ENCODE measurements at places on chromosomes 11 and 22.

- DNase-seq, result no peak
These were observed 213.7 kb downstream of the TBC1D22A start for GRCh38 chr22:46976143-46976542.

DNA sequence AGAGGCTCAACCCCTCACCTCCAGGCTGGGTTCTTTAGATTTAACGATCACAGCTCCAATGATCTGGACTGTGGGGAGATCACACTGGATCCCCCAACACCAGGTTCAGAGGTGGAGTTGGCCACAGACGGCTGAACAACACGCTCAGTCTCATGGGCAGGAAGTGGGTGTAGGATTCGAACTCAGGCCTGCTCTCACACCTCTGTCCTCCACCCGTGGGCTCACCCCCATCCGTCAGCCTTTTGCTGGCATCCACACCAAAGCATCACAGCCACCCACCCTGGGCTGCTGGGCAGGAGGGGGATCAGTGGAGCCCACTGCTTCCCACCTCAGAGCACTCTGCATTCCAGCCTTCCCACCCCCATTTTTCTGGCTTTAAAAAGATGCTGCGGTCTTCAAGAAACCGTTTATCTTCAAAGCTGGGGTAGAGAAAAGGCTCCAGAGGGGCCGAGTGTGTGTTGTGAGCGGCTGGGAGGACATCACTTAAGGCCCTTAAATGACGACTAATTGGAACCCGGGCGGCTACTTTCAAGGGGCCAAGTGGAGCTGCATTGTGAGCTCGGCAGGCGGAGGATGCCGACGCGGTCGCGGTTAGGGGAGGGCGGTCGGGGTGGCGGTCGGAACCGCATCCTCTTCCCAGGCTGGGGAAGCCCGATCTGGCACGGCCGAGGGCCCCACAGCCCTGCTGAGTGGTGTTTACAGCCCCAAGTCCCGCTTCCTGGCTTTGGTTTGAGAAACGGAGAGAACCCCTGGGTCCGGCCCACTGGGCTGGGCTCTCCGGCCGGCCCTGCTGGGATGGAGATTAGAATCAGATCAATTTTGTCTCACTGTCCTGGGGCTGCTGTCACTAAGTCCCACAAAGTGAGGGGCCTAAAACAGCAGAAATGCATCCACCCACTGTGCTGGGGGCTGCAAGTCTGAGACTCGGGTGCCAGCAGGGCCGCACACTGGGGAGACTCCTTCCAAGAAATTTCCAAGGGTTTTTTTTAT is 15.9 kb upstream of the FGF3 start:
- no peak for DNase-seq

DNA sequence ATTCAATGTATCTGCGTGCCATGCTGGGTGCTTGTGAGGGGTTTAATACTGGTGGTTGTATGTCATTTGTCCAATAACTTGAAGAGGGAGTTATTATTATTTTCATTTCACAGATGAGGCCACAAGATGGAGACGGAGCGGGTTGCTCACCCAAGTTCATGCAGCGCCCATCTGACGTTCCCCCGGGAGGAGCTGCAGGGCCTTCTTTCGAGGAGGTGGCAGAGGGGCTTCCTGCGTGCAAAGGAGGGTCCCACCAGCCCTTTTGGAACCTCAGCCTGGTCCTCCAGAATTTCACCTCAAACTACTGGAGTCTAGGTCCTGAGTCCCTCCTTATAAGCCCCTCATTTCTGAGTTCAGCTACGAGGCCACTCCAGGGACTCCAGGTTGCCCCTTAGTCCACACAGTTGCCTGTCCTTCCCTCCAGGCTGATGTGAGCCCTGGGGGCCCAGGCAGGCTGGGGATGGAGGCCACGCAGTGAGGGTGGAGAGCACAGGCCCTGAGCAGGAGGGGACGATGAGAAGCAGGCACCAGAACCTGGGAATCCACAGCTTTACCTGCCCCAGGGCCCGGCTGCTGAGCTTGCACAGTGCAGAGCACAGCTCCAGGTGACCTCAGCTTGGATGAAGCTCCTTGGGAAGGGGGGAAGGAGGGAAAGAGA is 2.9 kb upstream of the VSIG10L2 start:
- no peak for DNase-seq

- no peak for DNase-seq
These were observed 81.5 kb upstream of the TP53AIP1 start for GRCh38 chr11:129023968-129024676.

DNA sequence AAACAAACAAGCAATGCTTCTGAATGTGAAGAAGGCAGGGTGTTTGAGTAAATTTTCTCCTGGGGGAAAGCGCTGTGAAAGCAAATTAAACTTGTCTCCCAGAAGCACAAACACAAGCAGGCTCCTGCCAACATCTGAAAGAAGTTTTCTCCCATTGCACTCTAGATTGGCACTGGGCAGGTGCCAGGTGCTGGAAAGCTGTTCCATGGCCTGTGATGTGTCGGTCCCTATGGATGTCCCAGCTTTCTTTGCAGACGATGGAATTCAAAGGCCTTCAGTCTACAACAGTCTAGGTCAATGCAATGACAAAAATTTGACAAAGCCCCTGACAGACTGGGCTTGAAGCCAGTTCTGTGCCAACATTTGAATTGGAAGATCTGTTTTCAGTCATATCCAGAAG is 246.1 kb upstream of the NARS2 start:
- DNase-seq, result no peak

- DNase-seq, result no peak
These were observed 11.6 kb downstream of the SREBF2 start for GRCh38 chr22:41844513-41844912.

DNA sequence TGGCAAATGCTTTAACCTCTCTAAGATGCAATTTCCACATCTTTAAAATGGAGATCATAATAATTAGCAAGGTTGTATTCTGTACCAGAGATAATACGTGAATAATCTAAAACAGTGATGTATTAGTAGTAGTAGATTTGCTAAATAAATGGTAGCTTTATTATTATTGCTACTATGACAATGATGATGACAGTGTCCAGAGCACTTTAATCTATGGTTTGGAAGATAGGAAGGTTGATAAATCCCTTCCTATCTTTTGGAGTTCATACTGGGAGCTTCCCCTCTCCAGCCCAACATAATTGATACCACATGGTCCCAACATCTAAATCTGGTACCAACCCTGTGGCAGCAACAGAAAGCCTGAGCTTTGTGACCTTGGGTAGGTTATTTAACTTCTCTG is 267.8 kb downstream of the FAT3 start:
- DNase-seq, result no peak

- DNase-seq, result no peak
These were observed 32.1 kb downstream of the CACNG2 start for GRCh38 chr22:36671404-36671803.

DNA sequence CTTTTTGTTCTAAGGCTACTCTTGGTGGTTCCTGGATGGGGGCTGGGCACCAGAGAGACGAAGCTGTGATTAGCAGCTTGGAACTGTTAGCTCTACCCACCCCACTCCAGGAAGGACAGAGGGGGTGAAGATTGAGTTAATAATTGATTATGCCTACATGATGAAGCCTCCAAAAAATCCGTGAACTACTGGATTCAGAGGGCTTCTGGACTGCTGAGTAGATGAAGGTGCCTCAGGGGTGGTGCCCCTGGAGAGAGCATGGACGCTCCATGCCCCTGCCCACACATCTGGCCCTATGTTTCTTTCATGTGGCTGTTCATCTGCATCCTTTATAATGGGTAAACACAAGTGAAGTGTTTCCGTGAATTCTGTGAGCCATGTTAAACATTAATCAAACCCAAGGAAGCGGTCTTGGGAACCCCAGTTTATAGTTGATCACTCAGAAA is 47.3 kb upstream of the CYP2D6 start:
- no peak for DNase-seq

GRCh38 chr11:76799066-76799804 is 16.1 kb downstream of the TSKU start:
- peak; percentile 92 for DNase-seq

GRCh38 chr11:26227301-26227746 is 104.6 kb upstream of the ANO3 start:
- DNase-seq, result no peak

DNA sequence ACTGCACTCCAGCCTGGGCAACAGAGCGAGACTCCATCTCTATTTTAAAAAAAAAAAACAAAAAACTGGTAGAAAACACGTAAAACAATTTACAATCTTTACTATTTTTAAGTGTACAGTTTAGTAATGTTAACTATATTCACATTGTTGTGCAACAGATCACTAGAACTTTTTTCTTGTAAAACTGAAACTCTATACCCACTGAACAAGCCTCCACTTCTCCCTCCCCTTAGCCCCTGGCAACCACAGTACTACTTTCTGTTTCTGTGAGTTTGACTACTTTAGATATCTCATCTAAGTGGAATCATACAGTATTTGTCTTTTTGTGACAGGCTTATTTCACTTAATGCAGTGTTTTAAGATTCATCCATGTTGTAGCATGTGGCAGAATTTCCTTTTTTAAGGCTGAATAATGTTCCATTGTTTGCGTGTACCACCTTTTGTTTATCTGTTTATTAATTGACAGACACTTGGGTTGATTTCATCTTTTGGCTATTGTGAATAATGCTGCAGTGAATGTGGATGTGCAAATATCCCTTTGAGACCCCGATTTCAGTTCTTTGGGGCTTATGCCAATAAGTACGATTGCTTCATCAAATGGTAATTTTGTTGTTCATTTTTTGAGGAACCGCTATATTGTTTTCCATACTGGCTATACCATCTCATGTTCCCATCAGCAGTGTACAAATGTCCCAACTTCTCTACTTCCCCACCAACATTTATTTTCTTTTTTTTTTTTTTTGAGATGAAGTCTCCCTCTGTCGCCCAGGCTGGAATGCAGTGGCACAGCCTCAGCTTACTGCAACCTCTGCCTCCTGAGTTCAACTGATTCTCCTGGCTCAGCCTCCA is 11.0 kb downstream of the DDB2 start:
- DNase-seq, result no peak

- DNase-seq, result peak; percentile 49
These were observed 29.9 kb upstream of the OR10G7 start for GRCh38 chr11:124070915-124071622.

- DNase-seq, result no peak
These were observed 4.9 kb upstream of the NUDT8 start for GRCh38 chr11:67634366-67635230.

- no peak for DNase-seq
These were observed 172.9 kb upstream of the NECTIN1 start for GRCh38 chr11:119901657-119902577.

DNA sequence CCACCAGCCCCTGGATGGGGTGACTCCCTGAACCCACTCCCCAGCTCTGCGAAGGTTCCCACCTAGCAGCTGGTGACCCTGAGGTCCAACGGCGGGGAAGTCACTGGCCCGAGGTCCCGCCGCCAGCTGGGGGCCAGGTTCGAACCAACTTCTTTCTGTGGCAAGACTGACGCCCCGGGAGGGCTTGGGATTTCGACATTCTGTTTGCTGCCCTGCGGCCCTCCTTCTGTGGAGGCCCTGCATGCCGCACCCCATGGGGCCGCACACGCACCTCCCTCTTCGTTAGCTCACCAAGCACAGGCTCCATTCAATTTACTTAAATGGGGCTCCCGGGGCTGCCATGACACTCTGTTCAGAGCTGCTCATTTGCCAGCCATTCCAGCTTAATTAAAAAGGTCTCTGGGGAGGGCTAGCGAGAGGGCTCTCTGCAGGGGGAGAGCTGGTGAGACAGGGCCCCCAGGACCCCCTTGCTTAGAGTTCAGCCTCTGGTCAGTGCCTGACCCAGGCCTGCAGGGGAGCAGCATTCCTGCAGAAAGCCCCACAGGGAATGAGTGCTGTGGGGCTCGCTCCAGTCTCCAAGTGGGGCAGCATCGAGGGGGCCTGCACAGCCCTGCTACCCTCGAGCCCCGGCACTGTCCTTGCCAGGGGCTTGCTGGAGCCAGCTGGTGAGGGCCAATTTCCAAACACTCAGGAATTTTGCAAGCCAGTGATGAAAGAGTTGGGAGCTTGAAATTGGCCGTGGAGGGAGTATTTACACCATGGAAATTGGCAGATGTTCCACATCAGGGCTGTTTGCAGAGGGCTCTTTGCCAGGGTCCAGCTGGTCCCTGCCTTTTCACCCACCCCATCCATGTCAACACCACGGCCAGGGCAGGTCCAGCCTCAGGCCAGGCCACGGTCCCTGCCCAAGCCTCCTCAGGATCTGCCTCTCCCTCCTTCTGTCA is 80.8 kb downstream of the CACNA1I start:
- DNase-seq, result no peak

GRCh38 chr22:17217179-17217578 is 2.1 kb downstream of the ADA2 start:
- no peak for DNase-seq

DNA sequence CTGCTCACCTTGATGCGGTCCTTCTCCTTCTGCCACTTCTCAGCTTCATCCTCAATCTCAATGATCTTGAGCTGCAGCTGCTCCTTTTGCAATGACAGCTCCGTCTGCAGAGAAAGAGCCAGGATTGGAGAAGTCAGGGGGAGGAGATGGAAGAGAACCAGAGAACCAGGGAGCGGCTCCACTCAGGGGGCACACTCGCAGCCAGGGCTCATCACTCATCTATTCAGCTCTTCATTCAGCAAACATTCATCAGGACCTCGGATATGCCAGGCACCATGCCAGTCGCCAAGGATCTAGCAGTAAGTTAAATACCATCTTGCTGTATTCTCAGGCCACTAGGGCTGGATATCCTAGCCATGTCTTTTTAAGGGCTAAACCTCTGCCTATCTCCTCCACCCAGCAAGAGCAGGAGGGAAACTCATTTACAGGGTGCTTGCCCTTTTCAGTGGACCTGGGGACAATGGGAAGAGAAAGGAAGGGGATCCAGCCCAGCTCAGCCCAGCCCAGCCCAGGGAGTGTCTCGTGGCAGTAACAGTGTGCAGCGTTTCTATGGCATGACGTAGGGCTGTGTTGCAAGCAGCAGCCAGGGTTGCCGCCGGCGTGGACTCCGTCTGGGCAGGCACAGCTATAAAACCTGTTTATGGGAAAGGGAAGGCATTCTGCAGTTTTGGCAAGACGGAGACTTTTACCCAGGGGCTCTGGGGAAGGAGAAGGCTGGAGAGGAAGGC is 9.4 kb downstream of the TRIM29 start:
- DNase-seq, result no peak

GRCh38 chr11:33334627-33335026 is 77.4 kb downstream of the HIPK3 start:
- no peak for DNase-seq

- DNase-seq, result no peak
These were observed 1.2 kb downstream of the DNAJC4 start for GRCh38 chr11:64231546-64231945.

- DNase-seq, result peak; percentile 11
These were observed 14.1 kb upstream of the GLYAT start for GRCh38 chr11:58745705-58746364.

DNA sequence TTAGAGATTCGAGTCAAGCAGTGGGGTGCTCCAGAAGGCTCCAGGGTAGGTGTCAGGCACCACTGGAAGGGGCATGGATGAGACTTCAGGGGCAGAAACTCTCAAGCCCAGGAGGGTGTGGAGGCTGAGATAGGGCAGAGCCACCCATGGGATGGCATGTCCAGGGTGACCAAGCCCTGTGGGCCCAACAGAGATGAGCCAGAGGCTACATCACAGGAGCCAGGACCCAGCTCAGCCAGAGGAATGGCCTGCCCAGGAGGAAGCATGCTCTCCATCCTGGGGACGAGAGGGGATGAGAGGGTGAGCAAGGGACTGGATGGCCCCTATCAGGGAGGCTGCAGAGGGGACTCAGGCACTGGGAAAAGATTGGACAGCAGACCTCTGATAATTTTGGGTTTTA is 42.8 kb downstream of the SLCO2B1 start:
- no peak for DNase-seq
